ENCODE measurements at places on chromosomes 1 and 21. TPM values are rescaled to one million over a fixed set of nuclear protein-coding genes. Genes with fewer than 3 reads are reported as not detected.

Gene RNF223
- not detected for total RNA-seq

DNA sequence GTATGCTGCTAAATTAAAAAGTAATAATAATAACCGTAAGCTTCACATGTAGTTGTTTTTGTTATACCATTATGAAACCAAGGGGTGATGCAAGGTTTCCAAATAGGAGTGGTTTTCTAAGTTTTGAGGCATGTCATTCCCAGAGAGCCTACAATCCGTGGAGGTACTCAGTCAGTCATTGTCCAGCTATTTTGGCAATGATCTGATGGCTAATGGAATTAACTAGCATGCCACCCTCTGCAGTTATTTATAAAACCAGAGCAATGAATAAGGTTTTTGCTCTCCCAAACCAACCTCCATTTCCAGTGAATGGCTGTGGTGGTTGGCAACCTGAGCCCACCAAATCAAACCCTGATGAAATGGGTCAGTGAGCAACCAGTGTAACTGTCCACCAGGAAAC, 106.4 kb downstream of the TBX15 start:
- H3K36me3 ChIP-seq, result peaks cover 6% of the 10 kb centered on the region
- no peak overlapping the region for H3K27ac ChIP-seq

DNA sequence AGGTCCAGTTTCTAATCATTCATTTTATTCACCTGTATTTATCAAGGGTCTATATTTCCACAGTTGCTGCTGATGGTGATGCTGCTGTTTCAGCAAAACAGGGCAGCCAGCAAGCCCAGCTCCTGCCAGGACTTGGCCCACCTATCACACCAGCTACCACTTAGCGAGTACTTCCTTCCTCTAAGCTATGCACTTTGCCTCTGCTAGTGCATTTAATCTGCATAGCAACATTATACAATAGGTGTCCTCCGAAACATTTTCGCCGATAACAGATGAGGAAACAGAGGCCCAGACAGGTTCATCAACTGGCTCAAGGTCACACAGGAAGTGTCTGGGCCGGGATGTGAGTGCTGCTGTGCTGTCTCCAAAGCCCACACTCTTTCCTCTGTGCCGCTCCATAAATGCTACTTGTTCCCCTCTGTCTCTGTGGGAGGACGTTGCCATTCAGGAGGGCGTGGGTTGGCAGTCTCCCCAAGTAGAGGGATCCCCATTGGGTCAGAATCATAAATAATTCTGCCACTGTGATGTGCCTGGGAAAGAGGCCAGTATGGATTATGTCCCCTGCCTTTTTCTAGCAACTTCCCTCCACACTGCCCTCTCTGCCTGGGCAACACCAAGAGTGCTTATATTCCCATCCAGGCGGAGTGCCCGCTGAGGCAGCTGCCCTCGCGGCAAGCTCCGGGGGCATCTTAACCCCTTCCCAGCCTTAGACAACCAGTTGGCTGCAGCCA, 9.4 kb upstream of the PLEKHA6 start:
- no peak for DNase-seq
- no peaks in the 10 kb centered on the region for H3K27me3 ChIP-seq
- no peak overlapping the region for H3K27ac ChIP-seq

Gene RHD
- not detected for total RNA-seq

Gene CD1D
- 0.59 TPM for total RNA-seq

DNA sequence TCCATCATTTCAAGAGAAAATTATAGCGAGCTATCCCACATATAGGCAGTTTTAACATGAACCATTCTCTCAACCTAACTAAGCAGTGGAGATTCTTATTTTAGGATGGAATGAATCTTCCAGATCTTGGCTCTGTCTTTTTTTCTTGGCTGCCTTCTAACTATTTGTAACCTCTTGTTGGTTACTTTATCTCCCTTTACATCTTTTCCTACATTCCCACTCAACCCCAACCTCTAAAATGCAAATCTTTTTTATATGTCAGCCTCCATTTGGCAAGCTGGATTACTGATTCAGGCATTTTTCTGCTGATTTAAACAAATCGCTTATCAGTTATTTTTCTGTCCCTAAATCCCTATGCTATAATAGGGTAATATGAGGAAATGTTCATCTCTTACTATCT, 46.9 kb upstream of the LHX8 start:
- H3K4me3 ChIP-seq, result no peak overlapping the region
- H3K36me3 ChIP-seq, result no peaks in the 10 kb centered on the region
- no peak overlapping the region for H3K27ac ChIP-seq
- no peaks in the 10 kb centered on the region for H3K27me3 ChIP-seq

DNA sequence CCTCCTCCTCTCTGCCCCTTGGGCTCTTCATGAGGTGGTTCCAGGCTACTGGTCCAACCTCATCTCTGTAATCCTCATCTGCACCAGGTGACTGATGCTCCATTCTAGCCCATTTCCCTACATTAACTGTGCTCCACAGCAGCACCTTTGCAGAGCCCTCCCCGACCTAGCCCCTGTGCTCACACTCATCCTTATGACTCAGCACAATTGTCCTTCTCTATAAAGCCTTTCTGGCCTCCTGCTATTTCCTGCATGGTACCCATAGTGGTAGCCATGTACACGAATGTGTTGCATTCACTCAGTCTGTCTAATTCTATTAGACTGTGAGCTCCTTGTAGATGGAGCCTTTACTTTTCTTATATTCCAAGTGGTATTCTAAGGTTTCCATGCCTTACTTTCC, 339.0 kb downstream of the DISC1 start:
- no peak overlapping the region for H3K4me3 ChIP-seq
- no peak overlapping the region for H3K27ac ChIP-seq
- no peak for DNase-seq
- H3K36me3 ChIP-seq, result no peaks in the 10 kb centered on the region
- H3K4me1 ChIP-seq, result no peaks in the 10 kb centered on the region

DNA sequence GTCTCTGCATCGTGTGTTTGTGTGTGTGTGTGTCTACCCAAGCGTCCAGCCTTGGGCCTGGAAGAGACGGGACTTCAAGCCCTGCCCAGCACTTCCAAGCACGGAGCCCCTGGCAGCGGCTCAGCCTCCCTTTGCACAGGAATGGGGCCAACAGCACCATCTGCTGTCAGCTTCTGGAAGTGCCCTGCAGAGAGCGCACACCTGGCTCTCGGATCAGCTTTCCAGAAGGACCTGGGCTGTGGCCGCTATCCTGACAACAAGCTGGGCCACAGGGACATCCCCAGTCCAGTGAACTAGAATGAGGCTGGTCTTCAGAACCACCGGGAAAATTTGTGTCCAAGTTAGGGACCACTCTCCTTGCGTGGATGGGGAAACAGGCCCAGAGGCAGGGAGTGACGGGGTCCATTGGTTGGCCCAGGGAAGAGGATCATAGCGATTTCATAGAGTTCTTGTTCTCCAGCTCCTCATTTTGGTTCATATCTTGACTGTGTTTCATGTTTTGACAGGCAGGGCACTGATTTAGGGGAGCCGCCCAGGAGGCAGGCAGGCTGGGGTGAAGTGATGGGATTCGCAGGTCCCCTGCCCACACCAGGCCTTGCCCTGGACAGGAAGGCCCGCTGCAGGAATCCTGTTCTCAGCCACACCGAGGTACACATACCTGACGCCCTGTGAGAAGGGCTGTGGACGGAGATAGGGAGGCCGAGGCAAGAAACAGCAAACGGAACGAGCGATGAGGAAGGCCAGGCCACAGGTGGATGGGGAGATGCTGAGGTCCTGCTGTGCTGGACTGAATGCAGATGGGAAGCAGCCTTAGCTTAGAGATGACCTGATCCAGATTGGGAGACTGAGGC, 38.4 kb downstream of the TAS1R2 start:
- H3K4me3 ChIP-seq, result no peak overlapping the region
- peak; percentile 78 for DNase-seq
- H3K27me3 ChIP-seq, result peaks cover 42% of the 10 kb centered on the region
- H3K4me1 ChIP-seq, result no peaks in the 10 kb centered on the region
- H3K36me3 ChIP-seq, result no peaks in the 10 kb centered on the region

GRCh38 chr1:53929246-53929960, 16.1 kb downstream of the IFT25 start:
- DNase-seq, result no peak
- H3K36me3 ChIP-seq, result peaks cover 4% of the 10 kb centered on the region
- no peaks in the 10 kb centered on the region for H3K27me3 ChIP-seq
- no peak overlapping the region for H3K4me3 ChIP-seq
- no peaks in the 10 kb centered on the region for H3K4me1 ChIP-seq
- H3K27ac ChIP-seq, result no peak overlapping the region

Gene ERG
- total RNA-seq, result 7.6 TPM

DNA sequence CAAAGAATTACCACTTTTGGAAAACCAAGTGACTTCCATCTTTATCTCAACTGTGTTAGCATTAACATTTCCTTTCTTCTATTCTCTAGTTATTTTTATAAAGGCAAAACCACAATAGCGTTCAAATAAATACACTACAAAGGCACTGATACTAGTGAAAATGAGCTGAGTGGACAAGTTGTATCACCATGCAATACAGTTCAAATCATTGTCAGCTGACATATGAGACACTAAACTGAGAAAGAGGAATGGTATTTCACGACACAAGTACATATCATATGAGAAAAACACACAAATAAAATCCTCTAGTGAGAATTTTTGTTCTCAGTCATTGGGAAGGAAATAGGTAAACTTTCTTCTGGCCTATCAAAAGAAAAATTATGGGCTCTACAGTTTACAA, 26.2 kb downstream of the ENAH start:
- H3K27me3 ChIP-seq, result no peaks in the 10 kb centered on the region
- no peak for DNase-seq
- H3K27ac ChIP-seq, result no peak overlapping the region

- H3K4me3 ChIP-seq, result no peak overlapping the region
- H3K4me1 ChIP-seq, result no peaks in the 10 kb centered on the region
- no peak for DNase-seq
- H3K36me3 ChIP-seq, result no peaks in the 10 kb centered on the region
- no peak overlapping the region for H3K27ac ChIP-seq
- H3K27me3 ChIP-seq, result no peaks in the 10 kb centered on the region
Measured at GRCh38 chr21:35575280-35575915, 484.9 kb downstream of the SETD4 start.

- no peaks in the 10 kb centered on the region for H3K36me3 ChIP-seq
- H3K4me3 ChIP-seq, result no peak overlapping the region
- H3K4me1 ChIP-seq, result no peaks in the 10 kb centered on the region
- H3K27ac ChIP-seq, result no peak overlapping the region
Measured at GRCh38 chr1:233981042-233981675, 76.7 kb downstream of the SLC35F3 start.

DNA sequence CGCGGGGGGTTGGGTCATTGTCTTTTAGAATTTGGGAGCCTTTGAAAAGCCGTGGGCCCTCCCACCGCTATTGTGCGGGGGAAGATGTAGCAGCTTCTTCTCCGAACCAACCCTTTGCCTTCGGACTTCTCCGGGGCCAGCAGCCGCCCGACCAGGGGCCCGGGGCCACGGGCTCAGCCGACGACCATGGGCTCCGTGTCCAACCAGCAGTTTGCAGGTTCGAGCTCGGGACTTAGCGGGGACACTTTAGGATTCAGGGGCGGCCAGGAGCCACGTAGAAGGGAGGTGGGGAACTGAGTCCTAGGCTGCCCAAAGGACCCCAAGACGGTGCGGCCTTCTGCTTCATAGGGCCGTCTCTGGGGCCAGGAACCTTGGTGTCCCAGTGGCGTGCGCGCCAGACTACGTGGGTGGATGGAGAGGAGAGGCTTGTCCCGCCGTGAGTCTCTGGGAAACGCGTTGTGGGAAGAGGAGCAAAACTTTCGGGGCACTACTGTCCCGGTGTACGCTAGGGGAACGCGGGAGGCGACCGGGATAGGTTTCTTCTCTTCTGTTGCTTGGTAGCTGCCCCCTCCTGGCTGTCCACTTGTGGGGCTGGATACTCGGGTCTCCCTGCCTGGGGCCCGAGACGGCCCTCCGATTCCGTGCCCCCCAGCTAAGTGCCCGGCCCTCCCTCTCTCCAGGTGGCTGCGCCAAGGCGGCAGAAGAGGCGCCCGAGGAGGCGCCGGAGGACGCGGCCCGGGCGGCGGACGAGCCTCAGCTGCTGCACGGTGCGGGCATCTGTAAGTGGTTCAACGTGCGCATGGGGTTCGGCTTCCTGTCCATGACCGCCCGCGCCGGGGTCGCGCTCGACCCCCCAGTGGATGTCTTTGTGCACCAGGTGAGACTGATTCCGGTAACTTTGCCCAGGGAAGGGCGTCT, at the start of gene LIN28A:
TSS of gene LIN28A (plus strand) at position 112 of the 918 bp plus-strand sequence. CDS start at position 187, 75 bp downstream.
- H3K36me3 ChIP-seq, result no peaks in the 10 kb centered on the region
- H3K27ac ChIP-seq, result no peak within 1 kb of the TSS
- H3K4me3 ChIP-seq, result no peak within 1 kb of the TSS
- H3K4me1 ChIP-seq, result no peaks in the 10 kb centered on the region
- no peak for DNase-seq

Gene TGFB2
- 6.9 TPM for total RNA-seq

DNA sequence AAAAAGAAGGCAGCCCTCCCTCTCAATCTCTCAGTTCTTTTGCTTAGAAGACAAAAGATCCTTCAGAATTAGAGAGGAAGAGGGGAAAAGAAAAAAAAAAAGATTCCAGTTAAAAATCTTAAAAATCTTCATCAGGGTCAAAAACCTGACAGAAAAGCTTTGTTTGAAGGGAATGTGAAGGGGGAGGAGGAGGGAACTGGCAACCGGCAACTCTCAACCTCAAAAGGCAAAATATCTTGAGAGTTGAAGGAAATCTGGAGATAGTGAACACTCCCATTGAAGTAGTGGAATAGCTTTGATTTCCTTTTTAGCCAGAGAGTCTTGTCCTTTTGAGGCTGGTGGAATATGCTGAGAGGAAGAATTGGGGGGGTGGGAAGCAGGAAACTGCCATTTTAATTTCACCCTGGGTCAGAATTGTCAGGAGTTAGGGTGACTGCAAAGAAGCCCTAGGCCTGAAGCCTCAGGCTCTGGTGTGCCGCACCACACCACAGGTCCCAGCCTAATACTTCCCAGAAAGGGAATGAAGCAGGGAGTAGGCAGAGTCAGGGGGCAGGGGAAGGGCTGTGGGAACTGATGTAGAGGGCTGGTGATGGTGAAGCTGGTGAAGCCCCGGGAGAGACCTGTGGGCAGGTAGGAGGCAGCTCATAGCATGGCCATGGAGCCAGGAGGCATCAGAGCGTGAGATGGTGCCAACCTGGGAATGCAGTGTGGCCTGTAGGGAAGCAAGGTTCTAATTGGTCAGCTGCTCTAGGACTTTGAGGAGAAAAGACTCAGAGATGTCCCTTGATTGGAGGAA, 24.6 kb downstream of the KIRREL1 start:
- peaks cover 21% of the 10 kb centered on the region for H3K4me1 ChIP-seq
- H3K27ac ChIP-seq, result peak overlapping the region; percentile 58
- no peaks in the 10 kb centered on the region for H3K27me3 ChIP-seq
- no peak for DNase-seq

- no peak for DNase-seq
- H3K27ac ChIP-seq, result peak overlapping the region; percentile 88
- H3K27me3 ChIP-seq, result no peaks in the 10 kb centered on the region
- H3K4me3 ChIP-seq, result peak overlapping the region; percentile 74
- H3K36me3 ChIP-seq, result no peaks in the 10 kb centered on the region
- peaks cover 10% of the 10 kb centered on the region for H3K4me1 ChIP-seq
Measured at GRCh38 chr1:168178227-168178637, 530 bp upstream of the TIPRL start.

Gene A3GALT2
- not detected for total RNA-seq

DNA sequence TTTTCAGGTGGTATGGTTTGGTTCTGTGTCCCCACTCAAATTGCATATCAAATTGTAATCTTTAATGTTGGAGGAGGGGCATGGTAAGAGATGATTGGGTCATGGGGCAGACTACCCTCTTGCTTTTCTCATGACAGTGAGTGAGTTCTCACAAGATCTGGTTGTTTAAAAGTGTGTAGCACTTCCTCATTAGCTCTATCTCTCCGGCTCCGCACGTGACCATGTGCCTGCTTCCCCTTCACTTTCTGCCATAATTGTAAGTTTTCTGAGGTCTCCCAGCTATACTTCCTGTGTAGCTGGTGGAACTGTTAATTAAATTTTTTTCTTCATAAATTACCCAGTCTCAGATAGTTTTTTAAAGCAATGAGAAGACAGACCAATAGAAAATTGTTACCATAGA, 843.2 kb downstream of the AMY1C start:
- DNase-seq, result no peak
- H3K27me3 ChIP-seq, result no peaks in the 10 kb centered on the region
- no peaks in the 10 kb centered on the region for H3K4me1 ChIP-seq
- H3K27ac ChIP-seq, result no peak overlapping the region
- H3K4me3 ChIP-seq, result no peak overlapping the region

All from psoas muscle (tissue), 8 donors.